NT2/D1 (cell line): ENCODE measurements at places on chromosomes 11 and 22.

GRCh38 chr22:20245577-20246367, 22.3 kb downstream of the RTN4R start:
- DNase-seq: no peak

DNA sequence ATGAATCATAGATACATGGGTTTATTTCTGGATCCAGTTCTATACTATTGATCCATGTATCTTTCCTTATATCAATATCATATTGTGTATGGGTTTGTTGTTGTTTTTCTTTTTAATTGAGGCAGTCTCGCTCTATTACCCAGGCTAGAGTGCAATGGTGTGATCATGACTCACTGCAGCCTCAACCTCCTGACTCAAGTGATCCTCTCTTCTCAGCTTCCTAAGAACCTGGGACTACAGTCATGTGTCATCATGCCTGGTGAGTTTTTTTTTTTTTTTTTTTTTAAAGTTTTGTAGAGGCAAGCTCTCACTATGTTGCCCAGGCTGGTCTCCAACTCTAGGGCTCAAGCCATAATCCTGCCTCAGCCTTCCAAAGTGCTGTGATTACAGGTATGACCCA, 1589.4 kb upstream of the TENM4 start:
- no peak for DNase-seq

DNA sequence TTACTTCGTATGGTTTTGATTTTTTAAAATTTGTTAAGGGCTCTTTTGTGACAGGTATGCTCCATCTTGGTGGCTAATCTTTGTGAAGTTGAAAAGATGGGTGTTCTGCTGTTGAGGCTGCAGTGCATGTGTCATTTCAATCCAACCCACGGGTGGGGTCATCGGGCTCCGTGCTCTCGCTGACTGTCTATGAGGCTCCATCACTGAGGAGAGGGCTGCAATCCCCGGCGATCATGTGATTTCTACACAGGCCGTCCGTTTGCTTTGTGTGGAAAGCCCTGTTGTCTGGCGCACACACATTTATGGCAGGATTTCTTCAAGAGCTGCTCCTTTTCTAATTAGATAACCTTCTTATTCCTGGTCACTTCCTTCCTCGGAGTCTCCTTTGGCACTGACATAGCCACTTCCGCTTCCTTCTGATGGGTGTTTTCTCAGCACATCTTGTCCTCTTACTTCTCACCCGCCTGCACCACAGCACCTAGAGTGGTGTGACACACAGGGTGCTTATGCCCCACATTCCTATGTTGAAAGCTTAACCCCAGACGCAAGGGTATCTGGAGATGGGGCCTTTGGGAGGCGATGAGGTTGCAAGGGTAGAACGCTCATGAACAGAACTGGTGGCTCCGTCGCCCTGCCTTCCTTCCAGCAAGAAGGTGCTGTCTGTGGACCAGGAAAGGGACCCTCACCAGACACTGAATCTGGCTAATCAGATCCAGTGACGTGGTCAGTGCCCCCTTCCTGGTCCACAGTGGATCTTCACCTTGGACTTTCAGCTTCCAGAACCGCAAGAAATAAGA, 9.4 kb downstream of the MOB2 start:
- DNase-seq: no peak

- no peak for DNase-seq
These were observed 39.8 kb downstream of the KCNQ1 start for GRCh38 chr11:2484576-2485125.

GRCh38 chr22:49044091-49044490, 783.6 kb downstream of the BRD1 start:
- DNase-seq: no peak

- DNase-seq: peak; percentile 72
These were observed 11.3 kb downstream of the SHANK2 start for GRCh38 chr11:71240865-71241691.

GRCh38 chr11:18012122-18012905, 533 bp downstream of the SERGEF start:
- no peak for DNase-seq

DNA sequence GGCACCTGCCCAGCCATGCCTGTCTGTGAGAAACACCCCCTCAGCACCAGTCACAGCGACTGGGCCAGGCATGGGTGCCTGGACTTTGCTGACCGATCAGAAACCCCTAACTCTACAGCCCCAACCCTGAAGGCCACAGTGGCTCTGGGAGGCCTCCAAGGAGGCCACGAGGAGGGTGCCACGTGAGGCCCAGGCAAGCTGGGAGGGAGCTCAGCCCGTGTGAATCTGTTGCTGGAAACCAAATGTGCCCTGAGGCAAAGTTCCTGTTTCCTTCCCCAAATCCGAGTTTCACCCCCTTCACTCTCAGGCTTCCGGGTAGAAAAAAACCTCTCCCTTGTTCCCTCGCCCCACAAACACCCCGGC, 1.3 kb downstream of the UNC93B1 start:
- no peak for DNase-seq

- no peak for DNase-seq
These were observed 580.5 kb upstream of the CCDC90B start for GRCh38 chr11:83866655-83867054.

DNA sequence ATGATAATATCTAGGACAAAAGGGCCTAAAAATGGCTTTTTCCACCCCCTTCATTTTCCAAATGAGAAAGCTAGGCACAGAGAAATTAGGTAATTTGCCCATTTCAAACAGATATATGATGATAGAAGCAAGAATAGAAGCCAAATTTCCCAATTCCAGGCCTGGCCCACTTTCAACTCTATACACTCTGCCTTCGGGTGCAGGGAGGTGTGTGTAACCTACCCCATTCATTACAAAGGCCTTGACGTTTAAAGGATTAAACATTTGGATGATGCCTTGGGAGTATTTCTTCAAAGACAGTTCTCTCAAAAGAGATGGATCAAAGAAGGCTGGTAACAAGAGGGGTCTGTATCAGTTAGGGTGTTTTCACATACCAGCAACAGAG, 134.1 kb downstream of the CCDC34 start:
- DNase-seq: no peak

DNA sequence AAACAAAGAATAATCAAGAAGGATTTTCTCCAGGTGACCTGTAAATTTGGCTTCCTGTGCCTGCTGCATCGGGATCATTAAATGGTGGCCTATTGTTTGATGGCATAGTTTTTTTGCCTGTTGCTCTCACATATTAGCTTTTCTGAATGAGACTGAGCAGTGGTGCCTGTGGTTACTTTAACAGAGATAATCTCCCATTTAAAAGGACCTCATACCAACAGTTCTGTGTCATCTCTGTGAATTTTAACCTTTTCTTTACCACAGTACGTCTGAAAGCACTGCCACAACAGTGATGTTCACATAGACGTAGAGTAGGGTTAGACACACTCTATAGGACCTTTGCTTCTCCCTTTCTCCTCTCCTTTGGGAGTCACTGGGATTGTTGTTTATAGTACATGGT, 22.9 kb upstream of the RCE1 start:
- DNase-seq: no peak

- DNase-seq: no peak
These were observed 88.6 kb upstream of the B3GAT1 start for GRCh38 chr11:134500621-134501020.

DNA sequence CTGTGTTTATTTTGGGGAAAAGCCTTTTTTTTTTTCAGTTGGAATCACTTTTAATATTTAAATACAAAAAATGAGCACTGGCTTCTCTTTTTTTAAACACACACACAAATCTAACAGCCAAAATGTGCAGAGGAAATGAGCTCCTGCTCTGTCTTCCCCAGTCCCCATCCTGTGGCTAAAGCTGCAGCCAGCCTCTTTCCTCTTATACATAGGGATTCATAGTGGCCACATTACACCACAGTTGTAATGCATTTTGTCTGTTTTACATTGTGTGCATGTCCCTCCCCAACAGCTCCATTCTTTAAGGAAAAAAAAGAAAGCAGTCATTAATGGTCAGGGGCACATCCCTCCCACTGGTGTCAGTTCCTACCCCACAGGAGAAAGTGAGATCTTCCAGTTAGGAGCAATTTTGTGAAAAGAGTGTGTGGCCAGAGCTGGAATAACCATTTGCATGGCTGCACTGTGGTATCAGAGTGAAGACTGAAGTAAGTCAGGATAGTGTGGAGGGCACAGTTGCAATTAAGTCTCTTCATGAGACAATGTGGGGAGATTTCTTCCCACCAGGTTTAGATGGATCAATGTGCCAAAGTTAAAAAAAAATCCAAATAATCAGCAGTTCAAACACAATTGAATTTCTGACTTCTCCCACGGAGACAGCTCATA, 220.6 kb downstream of the TMEM135 start:
- no peak for DNase-seq

GRCh38 chr22:49660321-49660720, 167.4 kb downstream of the BRD1 start:
- DNase-seq: no peak
